ENCODE measurements at places on chromosomes 7 and 10. TPM values are rescaled to one million over a fixed set of nuclear protein-coding genes. Genes with fewer than 3 reads are reported as not detected.

DNA sequence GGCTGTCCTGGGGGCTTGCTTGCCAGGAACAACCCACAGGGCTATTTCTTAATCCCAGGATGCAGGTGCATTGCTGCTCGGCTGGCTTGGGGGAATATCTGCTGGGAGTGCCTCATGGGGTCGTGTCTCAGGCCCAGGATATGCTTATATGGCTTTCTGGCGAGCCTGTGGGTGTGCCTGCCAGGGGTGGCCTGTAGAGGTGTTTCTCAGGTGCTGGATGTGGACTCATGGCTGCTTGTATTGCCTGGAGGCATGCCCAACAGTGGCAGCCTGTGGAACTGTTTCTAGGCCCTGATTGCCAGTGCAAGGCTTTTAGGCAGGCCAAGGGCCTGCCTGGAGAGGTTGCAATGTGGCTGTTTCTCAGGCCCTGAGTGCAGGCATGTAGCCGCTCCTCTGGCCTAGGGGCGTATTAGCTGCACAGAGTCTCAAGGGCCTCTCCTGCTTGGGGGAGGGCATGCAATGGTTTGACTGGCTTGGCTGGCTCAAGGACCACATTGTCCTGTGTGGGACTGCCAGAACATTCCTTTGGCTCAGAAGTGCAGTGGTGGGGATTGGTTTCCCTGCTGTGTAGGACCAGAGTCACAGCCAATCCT is 202.1 kb downstream of the ATRNL1 start:
- DNase-seq, result no peak

DNA sequence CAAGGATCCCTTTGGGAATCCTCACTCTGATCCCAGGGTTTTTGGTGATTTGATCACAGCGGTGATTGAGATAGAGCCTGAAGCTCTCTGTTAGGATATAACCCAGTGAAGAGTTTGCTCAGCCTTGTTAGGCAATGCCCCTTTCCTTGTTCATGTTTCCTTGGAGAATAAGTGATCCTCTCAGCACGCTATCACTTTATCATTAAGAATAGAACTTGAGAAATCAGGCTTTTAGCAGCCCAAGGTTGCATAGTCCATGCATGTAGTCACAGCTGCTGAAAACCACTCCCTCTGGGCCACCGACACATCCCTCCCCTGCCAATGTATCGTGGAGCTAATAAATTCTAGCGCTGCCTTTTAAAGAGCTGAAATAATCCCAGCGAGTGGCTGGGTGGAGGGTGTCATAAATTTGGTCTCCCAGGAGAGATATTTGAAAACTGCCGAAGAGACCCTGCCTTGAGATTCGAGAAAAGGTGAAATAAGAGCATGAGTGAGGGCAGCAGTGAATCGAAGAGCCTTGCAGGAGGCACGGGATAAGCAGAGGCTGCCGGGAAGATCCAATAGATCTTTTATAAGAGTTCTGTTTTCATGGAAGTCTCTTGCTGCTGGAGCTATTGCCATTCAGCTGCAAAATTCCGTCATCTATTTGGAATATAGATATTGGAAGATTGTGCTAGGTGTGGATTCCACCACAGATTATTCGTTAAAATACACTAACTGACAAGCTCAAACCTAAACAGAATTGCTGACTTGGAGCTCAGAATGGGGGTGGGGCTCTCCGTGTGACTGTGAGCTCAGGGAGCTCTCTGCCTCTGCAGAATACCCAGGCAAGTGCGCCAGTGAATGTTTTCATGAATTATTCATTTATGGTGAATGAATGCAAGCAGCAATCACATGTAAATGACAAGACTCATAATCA is 249.8 kb downstream of the TRIL start:
- DNase-seq, result no peak

GRCh38 chr10:29598851-29599311 is 35.9 kb downstream of the SVIL start:
- no peak for DNase-seq

DNA sequence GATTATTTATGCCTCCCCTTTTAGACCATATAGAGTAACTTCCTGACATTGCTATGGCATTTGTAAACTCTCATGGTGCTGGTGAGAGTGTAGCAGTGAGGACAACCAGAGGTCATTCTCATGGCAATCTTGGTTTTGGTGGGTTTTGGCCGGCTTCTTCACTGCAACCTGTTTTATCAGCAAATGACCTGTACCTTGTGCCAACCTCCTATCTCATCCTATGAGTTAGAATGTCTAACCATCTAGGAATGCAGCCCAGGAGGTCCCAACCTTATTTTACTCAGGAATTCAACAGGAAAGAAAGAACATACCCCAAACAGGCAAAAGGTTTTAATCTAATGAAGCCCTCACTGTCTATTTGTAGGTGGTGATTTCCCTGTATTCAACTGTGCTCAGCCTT is 205.4 kb upstream of the YAE1 start:
- DNase-seq, result no peak

GRCh38 chr7:159177284-159177953 is 32.8 kb upstream of the VIPR2 start:
- no peak for DNase-seq

- DNase-seq, result no peak
These were observed 36.0 kb downstream of the TES start for GRCh38 chr7:116246357-116246756.

DNA sequence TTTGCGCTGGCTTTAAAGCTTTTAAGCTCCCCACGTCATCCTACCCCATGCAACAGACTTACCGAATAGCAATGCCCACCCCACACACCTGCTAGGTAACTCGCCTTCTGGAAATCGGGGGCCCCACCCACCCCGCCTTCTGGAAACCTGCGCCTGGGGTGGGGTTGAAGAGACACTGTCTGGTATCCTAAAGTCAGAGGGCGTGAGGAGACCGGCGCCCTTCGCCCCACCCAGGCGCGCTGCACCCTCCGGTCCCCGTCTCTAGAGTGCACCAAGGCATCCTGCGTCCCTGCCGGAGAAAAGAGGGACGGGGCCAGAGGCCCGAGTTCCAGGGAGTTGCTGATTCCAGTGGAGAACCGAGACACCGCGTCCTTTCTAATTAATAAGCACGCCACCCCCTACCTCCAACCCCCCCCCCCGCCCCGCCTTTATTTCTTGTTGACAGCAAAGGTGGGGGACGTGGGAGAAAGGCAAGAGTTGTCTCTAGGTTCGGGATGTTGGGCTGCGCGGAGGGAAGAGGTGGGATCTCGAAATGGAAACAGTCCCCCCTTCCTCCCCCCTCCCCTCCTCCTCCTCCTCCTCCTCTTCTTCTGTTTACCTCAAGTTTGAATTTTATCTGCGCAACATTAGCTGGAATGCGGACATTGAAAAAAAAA is 220.9 kb upstream of the MKLN1 start:
- DNase-seq, result no peak

DNA sequence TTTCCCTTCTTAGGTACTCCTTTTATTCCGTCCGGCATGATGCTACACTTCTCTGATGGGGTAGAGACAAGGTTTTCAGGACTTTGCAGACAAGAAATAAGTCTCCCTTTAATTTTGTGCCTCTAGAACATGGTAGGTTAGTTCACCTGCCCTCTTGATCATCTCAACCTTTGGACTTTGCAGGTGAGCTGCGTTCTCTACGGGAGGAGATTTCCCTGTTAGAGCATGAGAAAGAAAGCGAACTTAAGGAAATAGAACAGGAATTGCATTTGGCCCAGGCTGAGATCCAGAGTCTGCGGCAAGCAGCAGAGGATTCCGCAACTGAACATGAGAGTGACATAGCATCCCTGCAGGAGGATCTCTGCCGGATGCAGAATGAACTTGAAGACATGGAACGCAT is 9.2 kb downstream of the CCDC136 start:
- no peak for DNase-seq

GRCh38 chr10:128150045-128150493 is 23.8 kb upstream of the MKI67 start:
- no peak for DNase-seq

- DNase-seq, result no peak
These were observed 31.7 kb downstream of the PAPOLB start for GRCh38 chr7:4830176-4830575.

DNA sequence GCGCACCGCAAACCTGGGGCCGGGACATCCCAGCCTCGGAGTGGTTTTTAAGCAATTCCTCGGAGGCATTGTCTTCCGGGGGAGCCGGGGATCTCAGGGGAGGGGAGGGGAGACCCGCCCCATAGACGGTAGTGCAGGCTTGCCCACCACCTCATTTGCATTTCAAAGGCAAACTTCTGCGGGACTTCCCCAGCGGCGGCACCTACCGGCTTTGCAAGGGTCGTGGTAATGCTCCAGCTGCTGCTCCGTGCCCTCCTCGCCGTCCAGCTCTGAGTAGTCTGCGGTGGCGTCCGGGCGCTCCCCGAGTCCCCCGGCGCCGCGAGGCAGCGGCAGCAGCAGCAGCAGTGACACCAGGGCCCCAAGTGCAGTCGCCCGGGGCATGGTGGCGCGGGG is 425 bp downstream of the TLL2 start:
- DNase-seq, result no peak

GRCh38 chr7:122258971-122259370 is 45.6 kb downstream of the FEZF1 start:
- no peak for DNase-seq

DNA sequence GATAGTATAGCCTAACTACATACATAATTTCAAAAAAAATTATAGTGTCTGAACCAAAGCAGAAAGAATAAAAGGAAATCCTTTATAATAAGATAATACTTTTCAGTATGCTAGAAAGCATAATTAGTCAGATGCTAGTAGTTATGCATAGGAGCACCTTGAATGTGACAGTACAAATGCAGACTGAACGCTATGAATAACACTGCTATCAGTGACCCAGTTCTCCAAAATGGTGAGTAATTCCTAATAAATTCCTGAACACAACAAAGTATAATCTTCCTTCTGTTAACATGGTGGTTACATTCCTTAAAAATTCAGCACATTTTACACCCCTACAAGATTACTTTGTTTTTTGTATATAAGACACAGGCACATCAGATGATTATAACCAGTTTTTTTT is 1.2 kb upstream of the CHPF2 start:
- DNase-seq, result no peak

VWA2 gene
- total RNA-seq, result 0.09 TPM

RBP3 gene
- total RNA-seq, result not detected

ANLN gene
- total RNA-seq, result 2.8 TPM

SUMF2 gene
- 120 TPM for total RNA-seq

ACTR3C gene
- 4.3 TPM for total RNA-seq

ASZ1 gene
- total RNA-seq, result not detected

NEUROG3 gene
- total RNA-seq, result not detected
